ENCODE measurements at places on chromosomes 2 and 18.

- no peak for DNase-seq
Measured at GRCh38 chr2:236876642-236877041, 209.0 kb upstream of the COPS8 start.

DNA sequence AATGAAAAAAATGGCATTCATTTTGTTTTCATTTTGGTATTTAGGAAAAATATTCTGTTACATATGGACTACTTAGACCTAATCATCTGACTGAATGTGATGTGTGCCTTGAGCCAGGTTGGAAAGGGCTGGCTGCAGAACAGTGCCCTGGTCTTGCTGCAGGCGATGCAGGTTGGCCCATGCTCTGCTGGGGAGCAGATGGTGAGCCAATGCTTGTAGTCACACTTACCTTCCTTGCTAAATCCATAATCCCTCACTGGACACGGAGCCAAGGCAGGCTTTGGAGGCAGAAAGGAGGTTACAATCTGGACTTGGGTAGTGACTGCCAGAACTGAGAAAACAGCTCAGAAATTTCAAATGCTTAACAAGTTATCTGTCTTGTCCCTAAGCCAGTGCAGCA lies 228.7 kb downstream of the ARHGAP15 start:
- no peak for DNase-seq

GRCh38 chr2:223800908-223801307 lies 36.5 kb downstream of the AP1S3 start:
- DNase-seq = no peak

GRCh38 chr2:105279126-105279525 lies 37.6 kb downstream of the GPR45 start:
- DNase-seq = no peak

- no peak for DNase-seq
Measured at GRCh38 chr18:12463191-12463590, 55.5 kb downstream of the PRELID3A start.

GRCh38 chr2:239258248-239258647 lies 142.6 kb downstream of the HDAC4 start:
- no peak for DNase-seq

GRCh38 chr2:1136846-1137245 lies 186.2 kb downstream of the SNTG2 start:
- DNase-seq = no peak

GRCh38 chr2:6312367-6312766 lies 553.3 kb downstream of the CMPK2 start:
- DNase-seq = no peak

- no peak for DNase-seq
Measured at GRCh38 chr2:46377101-46377581, 79.9 kb downstream of the EPAS1 start.

DNA sequence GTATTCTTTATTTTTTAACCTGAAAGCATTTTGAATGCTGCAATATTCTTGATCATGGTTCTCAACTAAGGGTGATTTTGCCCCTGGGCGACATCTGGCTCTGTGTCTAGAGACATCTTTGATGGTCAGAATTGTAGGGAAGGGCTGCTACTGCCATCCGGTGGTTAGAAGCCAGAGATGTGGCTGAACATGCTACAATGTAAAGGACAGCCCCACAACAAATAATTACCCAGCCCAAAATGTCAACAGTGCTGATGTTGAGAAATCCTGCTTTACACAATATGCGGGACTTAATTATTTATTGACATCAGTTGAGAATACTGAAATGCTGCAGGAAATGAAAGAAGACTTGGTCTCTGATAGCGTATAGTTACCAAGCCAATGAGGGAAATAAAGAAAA lies 37.5 kb upstream of the SERPINB2 start:
- no peak for DNase-seq

GRCh38 chr2:85951351-85952067 lies 62.7 kb upstream of the ST3GAL5 start:
- no peak for DNase-seq

DNA sequence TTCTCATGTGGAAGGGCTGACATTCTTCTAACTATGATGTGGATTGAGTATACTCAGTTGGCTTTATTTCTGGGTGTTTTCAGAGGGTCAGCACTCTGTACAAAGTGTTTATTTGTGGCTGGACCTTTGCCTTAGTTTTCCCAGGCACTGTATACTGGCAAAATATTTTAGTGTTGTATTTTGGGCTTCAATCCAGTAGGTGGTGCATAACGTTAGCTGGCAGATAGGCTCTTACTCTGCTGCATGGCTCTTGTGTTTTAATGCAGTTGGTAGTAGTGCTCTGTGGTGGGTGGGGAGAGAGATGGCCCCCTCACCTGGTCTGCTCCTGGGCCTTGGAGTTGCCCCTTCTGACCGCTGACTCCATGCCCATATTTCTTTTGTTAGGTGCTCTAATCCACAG lies 75.6 kb upstream of the REG3A start:
- no peak for DNase-seq

DNA sequence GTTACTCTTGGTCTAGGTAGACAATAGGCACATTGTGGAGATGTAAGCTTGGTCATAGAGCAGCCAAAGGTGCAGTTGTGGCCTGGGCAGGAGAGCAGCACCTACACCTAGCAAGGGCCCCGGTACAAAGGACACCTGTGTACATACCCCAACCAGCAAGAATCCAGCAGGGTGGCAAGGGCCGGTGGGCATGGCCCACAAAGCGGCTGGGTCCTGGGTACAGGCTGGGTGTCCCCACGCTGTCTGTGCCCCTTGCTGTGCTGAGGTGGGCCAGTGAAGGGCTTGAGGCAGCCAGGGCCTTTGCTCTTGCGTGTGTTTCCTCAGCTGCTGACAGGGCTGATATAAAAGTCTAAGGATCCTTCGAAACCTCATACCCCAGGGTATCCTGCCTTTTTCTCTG lies 501.8 kb downstream of the EIPR1 start:
- no peak for DNase-seq

- no peak for DNase-seq
Measured at GRCh38 chr2:231891514-231891905, 34.7 kb downstream of the NPPC start.

GRCh38 chr18:72700961-72701710 lies 157.0 kb upstream of the CBLN2 start:
- no peak for DNase-seq

DNA sequence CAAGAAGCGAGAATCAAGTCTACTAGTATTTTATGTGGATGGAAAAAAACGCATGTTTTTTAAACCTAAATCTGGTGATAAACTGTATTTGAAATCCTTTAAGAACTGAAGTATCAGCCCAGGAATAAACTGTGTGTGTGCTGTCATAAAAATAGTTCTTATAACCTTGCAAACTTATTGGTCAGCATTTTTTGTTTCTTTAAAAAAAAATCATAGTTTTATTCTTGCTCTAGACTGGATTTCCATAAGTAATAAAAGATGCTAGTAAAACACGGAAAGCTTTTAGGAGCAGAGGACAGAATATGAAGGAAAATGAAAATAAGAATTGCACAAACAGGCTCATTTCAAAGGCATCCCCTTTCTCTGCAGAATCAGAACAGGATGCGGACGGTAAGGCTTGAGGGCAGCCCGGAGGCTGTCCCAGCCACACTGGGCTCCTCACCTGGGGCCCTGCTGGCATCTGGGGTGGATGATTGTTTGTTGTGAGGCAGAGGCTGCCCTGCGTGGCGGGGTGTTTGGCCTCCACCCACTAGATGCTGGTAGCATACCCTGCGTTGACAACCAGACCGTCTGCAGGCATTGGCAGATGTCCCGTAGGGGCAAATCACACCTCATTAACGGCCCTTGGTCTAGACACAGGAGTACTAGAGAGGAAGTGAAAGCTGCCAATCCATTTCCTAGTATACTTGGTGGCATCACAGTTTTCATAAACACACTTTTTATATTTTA lies 52.5 kb downstream of the MBP start:
- no peak for DNase-seq

- no peak for DNase-seq
Measured at GRCh38 chr2:110838657-110839384, 106.4 kb downstream of the ACOXL start.

DNA sequence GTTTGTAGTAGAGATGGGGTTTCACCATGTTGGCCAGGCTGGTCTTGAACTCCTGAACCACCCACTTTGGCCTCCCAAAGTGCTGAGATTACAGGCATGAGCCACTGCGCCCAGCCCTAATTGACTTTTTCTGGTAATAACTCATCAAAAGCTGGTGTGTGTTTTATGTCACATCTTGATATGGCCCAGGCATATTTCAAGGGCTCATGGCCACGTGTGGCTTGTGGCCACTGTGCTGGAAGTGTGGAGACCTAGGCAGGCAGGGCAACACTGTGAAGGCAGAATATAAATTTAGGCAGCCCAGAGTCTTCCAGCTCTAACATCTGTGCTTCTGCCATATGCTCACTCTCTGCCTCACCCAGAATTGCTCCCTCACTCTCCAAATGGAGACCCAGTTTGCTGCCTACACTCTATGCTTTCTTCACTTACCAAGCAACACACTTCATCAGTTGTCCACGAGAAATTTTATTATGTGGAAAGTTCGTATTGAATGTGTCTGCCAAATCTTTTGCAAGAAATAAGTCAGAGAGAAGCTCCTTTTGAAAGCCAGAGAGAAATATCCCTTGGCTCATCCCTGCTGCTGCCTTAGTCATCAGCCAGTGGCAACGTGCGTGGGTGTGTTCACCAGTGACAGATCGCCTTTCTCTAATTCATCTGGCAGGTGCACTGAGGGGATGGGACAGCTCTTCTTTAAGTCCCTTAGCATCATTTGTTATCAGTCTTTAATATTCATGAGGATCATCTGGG lies 129.4 kb upstream of the CXCR4 start:
- no peak for DNase-seq

DNA sequence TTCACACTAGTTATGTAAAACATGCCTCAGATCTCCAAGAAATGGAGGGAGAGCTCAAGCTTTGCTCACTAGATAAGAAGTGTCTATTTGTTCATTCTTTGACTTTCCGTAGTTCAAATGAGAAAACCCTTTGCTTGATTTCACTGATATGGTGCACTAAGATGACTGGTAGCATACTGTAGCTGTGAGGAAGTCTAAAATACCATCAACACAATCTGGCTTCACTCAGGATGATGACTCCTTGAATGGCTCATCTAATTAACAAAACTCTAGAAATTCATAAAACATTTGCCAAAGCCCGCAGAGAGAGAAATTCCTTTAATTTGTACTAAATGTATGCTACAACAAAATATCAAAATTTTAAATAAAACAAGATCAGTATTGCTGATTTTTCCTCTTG lies 152.8 kb upstream of the STK17B start:
- peak; percentile 8 for DNase-seq

- DNase-seq = no peak
Measured at GRCh38 chr2:172089005-172089504, 3.7 kb downstream of the DLX1 start.

DNA sequence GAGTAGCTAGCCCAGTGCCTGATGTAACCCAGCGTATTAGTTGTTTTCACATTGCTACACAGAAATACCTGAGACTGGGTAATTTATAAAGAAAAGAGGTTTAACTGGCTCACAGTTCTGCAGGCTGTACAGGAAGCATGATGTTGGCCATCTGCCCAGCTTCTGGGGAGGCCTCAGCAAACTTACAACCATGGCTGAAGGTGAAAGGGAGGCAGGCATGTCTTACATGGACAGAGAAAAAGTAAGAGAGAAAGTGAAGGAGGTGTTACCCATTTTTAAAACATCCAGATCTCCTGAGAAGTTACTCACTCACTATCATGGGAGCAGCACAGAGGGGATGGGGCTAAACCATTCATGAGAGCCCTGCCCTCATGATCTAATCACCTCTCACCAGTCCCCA lies 6.1 kb upstream of the CYRIA start:
- no peak for DNase-seq

GRCh38 chr2:48113767-48114166 lies 207.5 kb upstream of the FBXO11 start:
- no peak for DNase-seq

GRCh38 chr2:169002161-169002738 lies 28.9 kb downstream of the ABCB11 start:
- no peak for DNase-seq

DNA sequence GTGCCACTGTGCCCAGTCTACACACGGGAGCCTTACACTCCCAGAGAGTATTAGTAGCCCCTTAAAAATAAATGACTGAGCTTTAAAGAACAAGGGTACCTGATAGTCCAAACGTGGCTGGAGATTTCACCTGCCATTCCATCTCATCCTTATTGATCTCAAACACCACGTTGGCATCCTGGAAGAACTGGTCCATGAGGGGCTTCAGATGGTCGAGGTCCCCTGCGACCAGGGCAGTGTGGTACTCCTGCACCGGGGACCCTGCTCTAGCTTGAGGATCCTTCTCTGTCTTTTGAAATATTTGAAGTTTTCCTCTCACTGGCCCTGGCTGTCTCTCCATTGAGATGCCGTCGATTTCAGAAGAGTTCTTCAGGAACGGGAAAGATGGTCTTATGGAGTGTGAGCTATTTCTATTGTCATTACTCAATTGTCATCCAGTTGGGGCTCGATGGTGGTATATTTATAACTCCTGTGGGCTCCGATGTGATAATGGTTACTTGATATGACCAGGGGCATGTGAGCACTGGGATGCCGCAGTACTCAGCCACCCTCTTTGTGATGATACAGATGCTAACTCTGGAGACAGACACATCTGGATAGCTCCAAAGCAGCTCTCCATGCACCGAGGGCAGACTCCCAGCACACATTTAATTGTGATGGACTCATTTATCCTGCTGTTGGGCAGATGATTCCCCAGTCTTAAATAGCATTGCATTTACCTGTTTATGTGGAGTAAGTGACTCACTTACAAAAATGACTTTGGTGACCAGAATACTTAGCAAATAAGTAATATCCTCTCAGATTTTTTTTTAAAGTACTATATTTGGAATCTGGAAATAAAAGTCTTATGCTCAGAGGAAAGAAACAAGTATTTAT lies 22.8 kb downstream of the ASB18 start:
- no peak for DNase-seq

GRCh38 chr18:22166069-22166950 lies 3.1 kb upstream of the GATA6 start:
- no peak for DNase-seq

DNA sequence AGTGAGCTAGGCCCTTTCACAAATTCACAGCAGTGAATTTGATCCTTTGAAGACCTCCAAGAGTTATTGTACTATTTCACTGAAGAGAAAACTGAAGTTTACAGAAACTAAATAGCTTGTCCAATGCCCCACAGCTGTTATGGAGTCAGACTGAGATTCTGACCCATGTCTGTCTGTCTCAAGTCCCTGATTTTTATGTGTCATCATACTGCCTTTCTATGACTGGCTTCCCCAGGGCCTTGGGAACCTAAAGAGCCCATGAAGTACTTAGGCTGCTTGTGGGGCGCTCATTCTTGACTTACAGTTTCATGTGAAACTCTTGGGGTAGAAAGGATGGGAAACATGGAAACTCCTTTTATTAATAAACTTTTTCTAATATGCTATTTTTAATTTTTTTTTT lies 107.7 kb downstream of the ATL2 start:
- no peak for DNase-seq

DNA sequence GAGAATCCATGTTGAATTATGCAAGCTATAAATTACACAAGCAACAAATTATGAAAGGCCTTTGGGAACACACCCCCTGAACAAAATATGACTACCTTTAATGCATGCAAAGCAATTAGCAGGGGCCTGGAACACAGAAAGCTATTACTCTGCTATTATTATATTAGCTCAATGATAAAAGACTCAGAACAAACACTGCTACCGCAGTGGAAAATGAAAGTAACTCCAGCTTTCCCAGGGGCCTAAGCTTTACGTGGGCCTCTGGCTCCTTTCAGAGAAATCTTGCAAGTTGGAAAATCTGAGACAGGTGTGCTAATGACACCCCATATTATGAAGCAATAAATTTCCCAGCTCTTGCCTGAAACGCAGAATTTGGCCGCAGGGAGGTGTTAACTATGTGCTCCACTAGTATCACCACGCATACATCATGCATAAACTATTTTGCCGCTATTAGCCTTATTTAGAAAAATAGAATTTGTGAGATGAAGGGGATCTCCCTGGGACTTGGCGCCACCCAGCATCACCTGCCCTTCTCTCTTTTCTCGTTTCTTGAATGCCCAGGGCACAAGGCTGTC lies 321.6 kb upstream of the LYPD1 start:
- DNase-seq = no peak
